ENCODE measurements at places on chromosomes 1 and 21.

GRCh38 chr1:229625071-229625914 is 629 bp downstream of the TAF5L start:
- peak; percentile 52 for DNase-seq

DNA sequence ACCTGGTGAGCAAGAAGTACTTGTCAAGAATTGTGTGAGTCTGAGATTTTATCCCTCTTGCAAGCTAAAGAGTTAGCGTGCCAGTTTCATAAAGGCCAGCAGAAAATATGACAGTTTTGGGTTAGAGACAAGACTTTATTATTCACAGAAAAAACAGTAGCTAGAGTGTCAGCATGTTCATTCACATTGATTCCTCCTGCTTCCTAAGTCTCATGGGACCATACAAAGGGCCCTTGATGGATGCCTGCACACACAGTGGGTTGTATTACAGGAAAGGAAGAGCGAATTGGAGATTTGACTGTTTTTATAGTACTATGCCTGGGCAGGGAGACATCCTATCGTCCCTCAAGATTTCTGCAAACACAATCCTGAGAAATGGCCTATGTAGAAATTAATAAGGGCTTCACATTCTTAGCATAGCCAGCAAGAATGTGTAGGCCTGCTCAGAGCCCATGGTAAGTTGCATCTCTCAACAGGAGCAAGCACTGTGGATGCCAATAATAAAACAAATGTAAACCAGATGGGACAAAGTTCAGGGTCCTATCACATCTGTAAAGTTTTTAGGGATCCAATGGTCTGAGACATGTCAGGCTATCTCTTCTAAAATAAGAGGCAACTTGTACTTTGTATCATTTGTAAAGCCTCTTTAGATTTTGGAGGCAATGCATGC is 4.0 kb upstream of the ASPM start:
- DNase-seq = no peak

- no peak for DNase-seq
Observed at GRCh38 chr1:229884765-229885164, 182.3 kb upstream of the GALNT2 start.

DNA sequence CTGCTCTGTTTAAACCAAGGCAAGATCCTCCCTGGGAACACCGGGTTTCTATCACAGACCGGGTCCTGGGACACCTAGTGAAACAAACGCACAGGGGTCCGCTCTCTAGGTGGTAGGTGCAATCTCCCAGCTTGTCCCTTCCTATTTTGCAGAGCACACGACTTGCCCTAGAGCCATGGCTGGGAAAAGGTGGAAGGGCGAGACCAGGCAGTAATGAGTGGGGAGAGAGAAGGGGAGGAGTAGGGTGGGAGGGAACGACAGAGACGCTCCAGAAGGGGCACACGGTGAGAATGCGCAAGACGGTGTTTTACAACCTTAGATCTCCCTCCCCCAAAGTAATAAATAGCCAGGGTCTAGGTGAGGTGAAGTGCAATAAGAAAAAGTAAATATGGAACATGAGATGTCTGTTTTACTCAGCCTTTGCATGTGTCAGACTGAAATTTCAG is 9.3 kb upstream of the ARHGAP29 start:
- no peak for DNase-seq

- no peak for DNase-seq
Observed at GRCh38 chr1:235270625-235271024, 57.4 kb downstream of the ARID4B start.

DNA sequence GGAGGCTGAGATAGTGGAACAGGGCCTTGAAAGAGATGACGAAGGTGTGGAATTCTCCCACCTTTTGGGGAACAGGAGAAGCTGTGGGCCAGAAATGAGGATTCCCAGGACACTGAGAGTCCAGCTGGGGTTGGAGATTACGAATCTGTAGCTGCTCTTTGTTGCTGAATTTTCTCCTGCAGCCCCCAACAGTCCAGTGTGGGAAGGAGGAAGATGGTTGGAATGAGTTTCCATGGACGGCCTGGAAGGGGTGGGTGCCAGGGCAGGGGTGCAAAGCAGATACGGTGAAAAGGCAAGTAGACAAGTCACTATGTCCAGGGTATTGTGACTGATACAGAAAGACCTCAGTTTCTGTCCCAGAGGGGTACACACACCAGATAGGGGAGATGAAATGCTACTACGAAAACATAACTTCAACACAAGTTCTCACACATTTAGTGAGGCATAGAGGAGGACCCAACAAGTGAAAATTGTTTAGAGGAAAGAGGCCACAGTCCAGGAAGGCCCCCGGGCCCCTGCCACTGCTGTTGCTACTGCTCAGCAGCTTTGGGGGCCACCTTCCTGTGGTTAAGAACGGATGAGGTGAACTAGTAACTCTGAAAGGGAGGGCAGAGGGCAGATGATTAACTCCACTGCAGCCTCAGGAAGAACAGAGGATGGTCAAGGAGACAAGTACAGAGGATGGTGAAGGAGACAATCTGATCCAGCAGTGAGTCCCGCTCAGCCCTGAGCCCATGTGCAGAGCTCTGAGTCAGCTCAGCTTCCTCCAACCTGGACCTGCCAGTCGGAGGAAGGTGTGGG is 7.3 kb downstream of the CD244 start:
- no peak for DNase-seq

DNA sequence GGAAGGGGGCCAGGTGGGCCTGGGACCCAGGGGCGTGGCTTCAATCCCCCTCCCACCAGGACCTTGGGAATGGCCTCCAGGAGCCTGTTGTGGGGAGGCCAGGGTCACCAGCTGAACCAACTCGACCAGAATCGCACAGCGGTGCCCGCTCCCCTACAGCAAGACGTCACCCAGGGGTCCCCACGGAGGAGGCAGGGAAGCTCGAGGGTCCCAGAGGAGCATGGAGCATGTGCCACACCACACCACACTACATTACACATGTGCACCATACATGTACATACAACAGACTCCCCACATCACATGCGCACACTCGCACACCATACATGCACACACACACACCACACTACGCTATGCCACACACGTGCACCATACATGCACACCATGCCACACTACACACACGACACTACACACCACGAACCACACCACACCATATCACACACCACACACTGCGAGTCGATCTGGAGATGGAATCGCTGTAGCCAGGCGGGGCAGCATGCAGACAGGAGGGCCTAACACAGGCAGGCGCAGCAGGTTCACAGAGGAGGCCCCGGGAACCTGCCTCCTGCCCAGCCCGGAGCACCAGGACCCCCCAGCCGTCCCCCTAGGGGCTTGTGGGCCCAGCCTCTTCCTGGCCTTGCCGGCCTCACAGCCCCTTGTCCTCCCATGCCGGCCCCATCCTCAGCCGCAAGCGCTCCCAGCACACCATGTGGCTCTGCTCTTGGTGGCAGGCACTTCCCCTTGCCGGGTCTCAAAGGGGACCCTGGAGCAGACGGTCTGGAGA is 596 bp downstream of the ITGB2 start:
- DNase-seq = no peak

- no peak for DNase-seq
Observed at GRCh38 chr1:2231532-2232254, 3.6 kb downstream of the SKI start.

DNA sequence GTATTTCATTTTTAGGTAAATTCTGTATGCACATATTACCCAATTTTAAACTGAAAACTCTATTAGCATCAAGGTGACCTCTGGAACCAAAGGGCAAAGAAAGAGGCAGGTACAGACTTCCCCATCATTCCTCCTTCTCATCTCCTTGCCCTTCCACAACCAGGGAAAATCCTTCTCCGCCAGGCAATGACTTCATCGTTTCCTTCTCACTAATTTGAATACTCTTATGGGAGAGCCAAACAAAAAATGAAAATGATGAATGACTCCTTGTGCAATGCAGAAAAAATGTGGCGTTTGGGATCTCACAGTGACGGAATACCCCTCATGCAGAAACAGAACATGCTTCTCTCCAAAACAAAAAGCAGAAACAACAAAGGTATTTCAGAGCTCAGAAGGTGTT is 83.7 kb downstream of the HLCS start:
- DNase-seq = no peak

GRCh38 chr1:2637442-2638145 is 4.8 kb upstream of the MMEL1 start:
- no peak for DNase-seq

GRCh38 chr1:177181631-177182291 is 11.0 kb downstream of the BRINP2 start:
- peak; percentile 28 for DNase-seq

DNA sequence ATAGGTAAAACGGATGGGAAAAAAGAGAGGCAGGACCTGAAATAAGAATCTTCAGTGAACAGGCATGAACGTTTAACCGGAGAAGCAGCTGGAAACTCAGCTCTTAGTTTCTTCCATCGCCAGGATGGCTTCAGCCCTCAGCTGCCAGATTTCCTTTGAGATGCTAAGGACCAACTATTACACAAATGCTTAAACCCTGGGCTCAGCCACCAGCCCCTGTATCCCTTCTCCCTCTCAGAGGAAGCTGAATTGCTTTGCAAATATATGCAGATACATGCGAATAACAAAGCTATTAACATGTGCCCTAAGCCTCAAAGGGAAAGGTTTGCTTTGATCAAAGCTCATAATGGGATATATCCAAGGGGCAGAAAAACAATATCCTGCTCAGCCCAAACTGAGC is 515.1 kb downstream of the OMA1 start:
- no peak for DNase-seq

DNA sequence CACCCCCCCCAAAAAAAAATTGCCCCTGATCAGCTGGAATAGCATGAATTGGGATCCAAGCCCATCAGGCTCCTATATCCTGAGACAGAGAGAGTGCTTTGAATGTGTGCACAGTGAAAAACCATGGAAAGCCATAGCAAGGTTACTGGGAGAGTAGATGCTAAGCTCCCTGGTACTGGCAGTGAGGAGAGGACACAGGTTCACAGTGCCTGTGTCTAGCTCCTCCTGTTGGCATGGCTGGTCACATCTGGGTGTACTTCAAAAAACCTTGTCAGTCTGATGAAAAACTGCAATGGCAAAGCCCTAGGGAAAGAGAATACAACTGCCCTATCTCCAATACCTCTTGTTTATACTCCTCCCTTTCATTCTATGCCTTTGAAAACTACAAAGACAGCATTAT is 12.9 kb downstream of the COPA start:
- DNase-seq = no peak

- DNase-seq = no peak
Observed at GRCh38 chr1:202143768-202144401, 652 bp downstream of the ARL8A start.

GRCh38 chr1:233005703-233006102 is 55.3 kb downstream of the NTPCR start:
- peak; percentile 28 for DNase-seq

DNA sequence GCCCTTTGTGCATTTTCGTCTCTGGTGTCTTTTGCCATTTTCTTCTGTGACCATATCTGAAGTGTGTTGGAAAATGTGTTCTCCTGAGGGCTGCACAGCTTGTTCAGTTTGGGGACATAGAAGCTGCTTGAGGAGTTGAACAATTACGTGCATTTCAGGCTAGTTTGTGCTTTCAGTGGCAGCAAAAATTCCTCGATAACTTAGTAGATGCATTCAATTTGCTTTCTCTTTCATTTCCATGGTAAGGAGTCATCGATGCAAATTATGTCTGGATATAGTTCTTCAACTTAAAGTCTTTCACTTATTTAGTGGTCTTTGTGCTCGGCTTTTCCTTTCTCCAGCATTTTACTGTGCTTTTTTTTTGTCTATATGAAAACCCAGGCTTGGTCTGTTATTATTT is 441.5 kb downstream of the PLA2G4A start:
- no peak for DNase-seq

DNA sequence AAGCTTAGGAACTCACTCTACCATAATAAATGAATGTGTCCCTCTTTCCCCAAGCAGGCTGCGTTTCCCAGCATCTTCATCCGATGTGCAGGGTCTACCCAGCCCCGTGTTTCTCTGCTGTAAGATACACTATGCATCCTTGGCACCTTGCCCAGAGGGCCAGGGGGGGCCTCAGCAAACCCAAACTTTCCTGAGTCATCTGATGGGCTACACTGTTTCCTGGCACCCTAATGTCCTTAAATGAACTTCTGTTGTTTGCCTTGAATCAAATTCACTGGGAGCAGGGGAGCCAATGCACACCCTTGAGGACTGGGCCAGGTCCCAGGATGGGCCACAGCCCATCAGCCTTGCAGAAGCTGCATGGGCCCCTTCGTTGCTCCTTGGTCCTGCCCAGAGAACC is 145.5 kb downstream of the IGSF21 start:
- DNase-seq = no peak

- no peak for DNase-seq
Observed at GRCh38 chr21:45335761-45336534, 48.3 kb upstream of the POFUT2 start.

- peak; percentile 76 for DNase-seq
Observed at GRCh38 chr1:60911966-60912697, 170.2 kb upstream of the NFIA start.

GRCh38 chr1:216140730-216141524 is 282.3 kb downstream of the USH2A start:
- no peak for DNase-seq

GRCh38 chr1:242568666-242569065 is 44.2 kb upstream of the PLD5 start:
- DNase-seq = no peak

- DNase-seq = no peak
Observed at GRCh38 chr1:56139836-56140235, 439.5 kb downstream of the PLPP3 start.

DNA sequence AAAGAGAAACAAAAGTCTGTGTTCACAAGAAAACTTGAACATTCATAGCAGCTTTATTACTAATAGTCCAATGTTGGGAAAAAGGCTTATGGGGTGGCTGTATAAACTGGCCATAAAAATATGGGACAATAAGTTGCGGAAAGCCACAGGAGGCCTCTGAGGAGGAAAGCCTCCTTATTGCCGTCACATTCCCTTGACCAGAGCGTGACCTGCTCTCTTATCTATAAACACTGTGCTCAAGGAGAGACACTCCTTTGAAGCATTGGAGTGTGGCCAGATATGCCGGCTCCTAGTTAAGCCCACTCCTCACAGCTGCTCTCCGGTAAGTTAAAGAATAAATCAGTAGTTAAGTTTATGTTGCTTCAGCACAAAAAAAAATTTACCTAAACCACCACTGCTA is 19.7 kb downstream of the OR6Y1 start:
- DNase-seq = no peak
